ENCODE measurements at places on chromosomes 4 and X.

- no peak for DNase-seq
Measured at GRCh38 chr4:122764821-122765215, 32.3 kb downstream of the BBS12 start.

GRCh38 chrX:50622751-50623150 lies 152.1 kb upstream of the DGKK start:
- DNase-seq, result no peak

DNA sequence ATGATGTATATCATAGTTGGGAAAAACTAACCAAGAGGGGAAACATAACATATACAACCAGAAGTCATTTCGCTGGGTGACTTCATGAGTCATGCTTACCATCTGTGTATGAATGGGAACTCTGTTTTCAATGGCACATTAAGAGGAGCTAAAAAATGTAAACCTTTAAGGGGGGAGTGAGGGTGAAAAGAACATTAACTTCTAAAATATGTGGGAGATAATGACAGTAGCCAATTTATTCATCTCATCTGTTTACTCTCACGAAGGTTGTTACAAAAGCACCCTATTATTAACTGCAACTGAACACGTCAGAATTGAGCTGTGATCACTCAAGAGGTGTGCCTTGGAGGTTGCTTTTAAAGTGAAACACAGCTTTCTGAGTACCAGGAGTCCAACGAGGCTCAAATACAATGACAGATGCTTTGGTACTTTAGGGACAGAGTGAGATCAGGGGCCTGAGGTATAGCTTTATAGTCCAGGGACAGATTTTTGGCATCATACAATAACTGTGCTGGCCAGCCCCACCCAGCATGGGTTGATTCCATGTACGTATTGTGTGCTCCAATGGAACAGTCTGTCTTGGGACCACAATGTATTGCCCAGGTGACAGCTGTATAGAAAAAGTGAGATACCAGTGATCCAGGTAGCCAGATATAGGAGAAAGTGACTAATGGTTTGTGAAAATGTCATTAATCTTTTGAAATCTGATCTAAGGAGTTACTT lies 107.3 kb downstream of the AMMECR1 start:
- DNase-seq, result no peak

GRCh38 chr4:2510351-2511259 lies 25.8 kb upstream of the FAM193A start:
- no peak for DNase-seq

DNA sequence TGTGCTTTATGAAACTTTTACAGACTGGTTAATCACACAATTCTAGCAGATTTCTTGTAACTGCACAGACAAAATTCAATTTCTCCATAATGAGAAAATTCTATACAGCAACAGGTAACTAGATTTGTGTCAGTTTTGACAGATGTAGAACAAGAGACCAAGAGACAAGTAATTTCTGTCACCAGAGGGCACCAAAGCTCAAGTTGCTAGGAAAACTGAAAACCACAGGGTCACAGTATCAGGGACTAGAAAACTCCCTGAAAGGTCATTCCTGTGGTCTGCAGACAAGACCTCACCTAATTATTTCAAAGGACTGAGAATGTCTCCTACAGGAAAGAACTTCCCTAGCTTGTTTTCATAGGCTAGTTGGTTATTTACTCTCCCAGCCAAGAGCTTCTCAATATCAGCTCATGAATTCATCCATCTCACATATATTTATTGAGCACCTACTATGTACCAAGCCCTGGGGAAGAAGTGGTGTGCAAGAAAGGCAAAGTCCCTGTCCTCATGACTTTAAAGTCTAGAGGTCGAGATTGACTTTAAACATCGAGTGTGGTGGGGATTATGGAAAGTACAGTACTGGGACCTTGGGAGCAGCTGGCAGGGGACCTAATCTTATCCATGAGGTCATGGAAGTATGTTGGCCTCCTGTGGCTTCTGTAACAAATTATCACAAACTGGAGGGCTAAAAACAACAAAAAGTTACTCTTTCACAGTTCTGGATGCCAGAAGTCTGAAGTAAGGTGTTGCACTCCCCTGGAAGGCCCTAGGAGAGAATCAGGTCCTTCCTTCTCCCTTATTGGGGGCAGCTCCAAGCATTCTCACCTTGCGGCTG lies 47.8 kb upstream of the SETD7 start:
- DNase-seq, result no peak

DNA sequence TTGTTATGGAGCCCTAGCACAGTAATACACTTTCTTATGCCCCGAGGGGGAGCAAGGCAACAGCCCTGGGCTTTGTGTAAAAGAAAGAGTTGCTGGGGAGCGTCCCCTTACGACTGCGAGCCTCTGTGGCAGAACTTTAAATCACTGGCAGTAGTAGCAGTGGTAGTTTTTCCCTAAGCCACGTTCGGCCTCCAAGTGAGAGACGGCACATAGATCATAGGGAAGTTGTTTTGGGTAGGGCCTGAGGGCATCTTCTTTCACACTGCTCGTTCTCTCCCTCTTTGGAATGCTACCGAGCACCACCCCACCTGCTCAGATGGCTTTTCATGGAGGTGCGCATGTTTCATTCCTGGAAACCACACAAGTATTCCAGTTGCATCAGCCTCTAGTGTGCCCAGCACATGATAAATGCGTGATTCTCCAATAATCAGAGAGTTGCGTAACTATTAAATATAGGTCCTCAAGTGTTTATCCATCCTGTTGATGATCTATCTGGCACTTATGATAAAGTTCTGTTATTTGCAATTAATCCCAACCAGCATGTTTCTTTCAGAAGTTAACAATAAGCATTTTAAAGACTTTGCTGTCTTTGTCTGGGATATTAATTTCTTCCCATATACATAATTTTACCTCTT lies 7.0 kb upstream of the SYNPO2 start:
- DNase-seq, result no peak
